ENCODE measurements at places on chromosomes 7 and 10.

GRCh38 chr7:101370836-101371235, 8.2 kb downstream of the COL26A1 start:
- no peak for DNase-seq

GRCh38 chr7:103856929-103857328, 132.5 kb downstream of the RELN start:
- no peak for DNase-seq

- no peak for DNase-seq
Observed at GRCh38 chr10:14859775-14860174, 18.9 kb upstream of the SUV39H2 start.

DNA sequence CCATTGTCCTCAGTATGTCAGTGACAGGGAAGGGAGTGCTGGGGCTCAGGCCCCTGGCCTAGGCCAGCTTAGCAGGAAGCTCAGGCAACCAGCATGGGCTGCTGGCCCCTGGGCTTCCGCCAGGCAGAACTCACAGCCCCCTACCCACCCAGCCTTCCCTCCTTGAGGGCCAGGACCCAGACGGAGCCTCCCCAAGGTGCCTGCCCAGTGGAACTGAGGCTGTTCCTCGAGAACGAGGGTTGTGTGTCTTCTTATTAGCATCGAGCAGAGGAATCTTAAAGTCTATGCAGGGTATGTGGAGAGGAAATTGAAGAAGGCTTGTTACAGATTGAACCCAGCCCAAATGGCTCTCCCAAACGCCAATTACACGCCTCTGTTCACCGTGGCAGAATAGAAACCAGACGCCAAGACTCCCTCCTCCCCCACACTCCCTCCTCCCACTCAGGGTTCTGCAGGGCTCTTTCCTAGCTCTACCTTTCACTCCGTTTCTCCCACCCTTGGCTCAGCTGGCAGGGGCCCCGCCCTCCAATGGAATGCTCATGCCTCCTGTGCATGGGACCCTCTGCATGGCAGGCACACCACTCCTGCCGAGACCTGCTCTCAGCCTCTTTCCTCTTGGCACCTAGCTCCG, 134.4 kb downstream of the ZMIZ1 start:
- no peak for DNase-seq

DNA sequence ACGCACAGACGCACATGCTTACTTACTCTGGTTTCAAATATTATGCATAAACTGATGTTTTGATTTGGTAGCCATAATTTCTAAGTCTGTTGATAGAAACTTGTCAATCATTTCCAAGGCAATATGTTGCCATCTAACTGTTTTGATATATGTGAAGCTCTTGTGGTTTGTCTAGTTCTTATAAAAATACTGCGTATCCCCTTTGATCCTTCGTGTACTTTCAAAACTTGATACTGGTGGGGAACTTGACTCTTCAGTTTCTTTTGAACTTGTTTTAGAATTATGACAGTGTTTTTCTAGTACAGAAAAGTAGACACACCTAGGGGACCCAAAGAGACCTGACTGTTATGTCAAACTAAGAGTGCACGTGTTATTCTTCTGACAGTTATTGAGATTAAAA, 708.0 kb downstream of the LRMDA start:
- no peak for DNase-seq
